ENCODE measurements at places on chromosomes 3 and 15.

DNA sequence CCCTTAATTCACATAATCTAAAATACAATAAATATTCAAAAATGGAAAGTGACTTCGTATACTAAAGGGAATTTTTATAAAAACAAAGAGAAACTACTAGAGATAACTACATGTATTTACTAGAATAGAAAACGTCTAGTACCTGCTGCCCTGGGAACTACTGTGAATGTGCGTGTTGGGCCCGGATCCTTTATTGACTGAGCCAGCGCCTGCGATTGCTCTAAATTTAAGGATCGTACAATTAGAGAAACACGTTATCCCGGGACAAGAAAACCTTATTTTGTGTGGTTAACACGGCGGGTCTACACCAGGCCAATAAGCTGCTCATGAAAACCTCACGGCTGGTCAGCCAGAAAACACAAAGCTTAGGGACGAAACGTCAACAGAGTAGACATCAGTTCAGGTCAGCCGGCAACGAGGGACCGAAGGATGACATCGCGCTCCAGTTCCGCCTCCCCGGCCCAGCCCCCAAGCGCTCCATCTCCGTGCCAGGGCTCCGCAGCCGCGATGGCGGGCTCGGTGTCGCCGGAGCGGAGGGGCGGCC is 555 bp downstream of the TM2D3 start:
- no peaks in the 10 kb centered on the region for H3K27me3 ChIP-seq
- H3K36me3 ChIP-seq: peaks cover 37% of the 10 kb centered on the region
- peak overlapping the region; percentile 100 for H3K27ac ChIP-seq
- H3K4me3 ChIP-seq: peak overlapping the region; percentile 98
- DNase-seq: no peak

- no peak for DNase-seq
- H3K4me3 ChIP-seq: no peak overlapping the region
- no peaks in the 10 kb centered on the region for H3K4me1 ChIP-seq
- H3K36me3 ChIP-seq: peaks cover 11% of the 10 kb centered on the region
These were observed 295.4 kb downstream of the SLC9A9 start for GRCh38 chr3:143552851-143553250.

DNA sequence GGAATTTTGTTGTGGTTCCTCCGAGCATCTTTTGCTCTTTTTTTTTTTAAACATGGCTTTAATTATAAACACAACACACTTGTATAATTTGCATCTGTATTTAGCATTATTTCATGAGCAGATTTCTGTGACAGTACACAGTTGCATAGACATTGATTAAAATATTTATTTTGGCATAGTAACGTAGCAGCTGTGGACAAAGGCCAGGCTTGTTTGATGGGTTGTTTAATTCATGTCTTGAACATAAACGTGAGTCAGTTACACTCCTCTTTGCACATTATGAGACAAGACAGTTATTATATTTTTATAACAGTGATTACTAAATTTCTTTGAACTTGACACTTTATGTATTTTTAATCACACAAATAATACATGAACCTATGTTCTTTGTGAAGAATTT is 182.5 kb downstream of the CACNA2D3 start:
- H3K4me1 ChIP-seq: no peaks in the 10 kb centered on the region
- H3K27ac ChIP-seq: no peak overlapping the region
- no peak overlapping the region for H3K4me3 ChIP-seq
- DNase-seq: no peak

DNA sequence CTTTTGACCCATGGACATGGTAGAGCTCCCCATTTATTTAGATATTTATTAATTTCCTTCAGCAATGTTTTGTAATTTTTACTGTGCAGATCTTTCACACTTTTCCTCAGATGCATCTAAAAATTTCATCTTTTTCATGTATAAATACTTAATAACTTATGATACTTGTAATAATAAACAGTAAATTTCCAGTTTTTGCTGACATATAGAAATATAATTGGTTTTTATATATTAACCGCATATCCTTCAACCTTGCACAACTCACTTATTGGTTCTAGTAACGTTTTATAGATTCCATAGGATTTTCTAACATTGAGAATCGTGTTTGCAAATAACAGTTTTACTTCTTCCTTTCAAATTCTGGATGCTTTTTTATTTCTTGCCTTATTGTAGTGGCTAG is 3.5 kb upstream of the ZNF621 start:
- H3K27me3 ChIP-seq: no peaks in the 10 kb centered on the region
- peaks cover 7% of the 10 kb centered on the region for H3K36me3 ChIP-seq
- no peak for DNase-seq
- H3K4me3 ChIP-seq: no peak overlapping the region

DNA sequence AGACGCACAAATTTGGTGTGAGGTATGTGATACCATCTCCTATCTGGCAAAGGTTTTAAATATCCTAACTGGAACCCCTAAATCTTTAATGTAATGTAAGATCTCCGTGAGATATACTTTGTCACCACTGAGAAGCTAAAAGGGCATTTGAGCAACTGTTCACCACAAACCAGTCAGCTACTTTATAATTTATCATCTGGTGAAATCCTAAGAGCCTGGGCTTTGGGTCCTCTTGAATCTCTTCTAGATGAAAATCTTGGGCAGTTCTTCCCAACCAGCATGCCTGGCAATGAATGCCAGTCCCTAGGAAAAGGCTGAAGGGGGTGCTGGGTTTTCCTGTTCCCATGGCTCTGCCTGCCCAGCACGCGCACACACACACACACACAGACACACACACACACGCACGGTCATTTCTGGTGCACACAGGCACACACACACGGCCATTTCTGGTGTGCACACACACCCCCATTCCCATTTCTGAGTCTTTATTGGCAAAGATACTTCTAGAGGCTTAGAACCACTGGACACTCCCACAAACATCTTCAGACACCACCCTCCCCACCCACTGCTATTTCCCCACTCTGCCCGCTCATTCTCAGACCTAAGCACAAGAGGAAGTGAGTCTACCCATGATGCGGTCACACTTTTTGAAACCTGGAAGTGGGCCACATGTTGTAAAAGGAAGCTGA is 72.6 kb downstream of the MYO1E start:
- no peaks in the 10 kb centered on the region for H3K36me3 ChIP-seq
- peaks cover 53% of the 10 kb centered on the region for H3K4me1 ChIP-seq
- H3K27me3 ChIP-seq: no peaks in the 10 kb centered on the region
- DNase-seq: peak; percentile 81

GRCh38 chr15:49236869-49237268 is 66.8 kb downstream of the GALK2 start:
- no peak overlapping the region for H3K27ac ChIP-seq
- H3K4me3 ChIP-seq: no peak overlapping the region
- H3K27me3 ChIP-seq: no peaks in the 10 kb centered on the region
- no peak for DNase-seq
- no peaks in the 10 kb centered on the region for H3K36me3 ChIP-seq

GRCh38 chr15:69825941-69826818 is 271.5 kb downstream of the TLE3 start:
- no peaks in the 10 kb centered on the region for H3K4me1 ChIP-seq
- H3K27ac ChIP-seq: no peak overlapping the region
- H3K4me3 ChIP-seq: no peak overlapping the region
- H3K27me3 ChIP-seq: no peaks in the 10 kb centered on the region

DNA sequence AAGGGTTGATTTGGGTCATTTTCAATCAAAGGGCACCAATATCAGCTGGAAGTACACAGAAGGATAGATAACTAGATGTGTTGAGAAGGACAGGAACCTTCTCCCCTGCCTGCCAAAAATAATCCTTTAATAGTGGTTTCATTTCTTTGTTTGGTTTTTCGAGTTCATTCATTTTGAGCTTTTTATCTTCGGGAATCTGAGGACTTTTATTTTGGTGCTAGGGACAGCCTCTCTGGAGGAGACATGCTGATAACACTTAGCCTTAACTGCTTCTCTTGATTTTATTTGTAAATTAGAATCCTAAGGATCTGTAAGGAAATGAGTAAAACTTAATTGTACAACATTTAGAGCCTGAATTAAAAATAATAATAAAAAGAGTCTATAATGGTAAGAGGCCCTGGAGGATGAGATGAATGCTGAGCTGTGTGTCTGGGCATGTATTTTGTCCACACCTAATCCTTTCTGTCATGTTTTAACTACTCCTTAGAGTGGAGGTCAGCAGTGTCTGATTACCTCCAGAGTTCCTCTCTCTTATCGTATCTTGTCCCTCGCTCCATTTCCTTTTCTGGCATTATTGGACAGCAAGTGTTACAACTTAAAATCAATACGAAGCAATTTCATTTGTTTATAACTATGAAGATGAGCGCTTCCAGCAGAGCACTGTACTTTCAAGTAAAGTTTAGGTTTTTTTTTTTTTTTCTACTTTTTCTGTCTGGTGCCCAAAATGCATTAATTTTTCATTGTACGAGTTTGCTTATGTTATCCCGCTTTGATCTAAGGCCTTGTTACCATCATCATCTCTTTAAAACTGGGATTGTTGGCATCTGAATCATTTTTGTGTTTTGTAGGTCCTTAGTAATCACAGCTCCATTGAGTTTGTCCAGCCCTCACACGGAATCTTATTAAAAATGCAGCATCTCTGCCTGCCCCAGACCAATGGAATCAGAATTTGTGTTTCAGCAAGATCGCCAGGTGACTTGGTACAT is 22.8 kb downstream of the PTPRG start:
- H3K27me3 ChIP-seq: no peaks in the 10 kb centered on the region
- H3K4me1 ChIP-seq: peaks cover 18% of the 10 kb centered on the region
- DNase-seq: no peak
- no peak overlapping the region for H3K4me3 ChIP-seq
- no peak overlapping the region for H3K27ac ChIP-seq

GRCh38 chr3:132593947-132594323 is 3.1 kb upstream of the ACKR4 start:
- DNase-seq: no peak
- H3K4me1 ChIP-seq: peaks cover 21% of the 10 kb centered on the region
- peak overlapping the region; percentile 39 for H3K27ac ChIP-seq
- H3K36me3 ChIP-seq: no peaks in the 10 kb centered on the region
- no peak overlapping the region for H3K4me3 ChIP-seq

- H3K4me3 ChIP-seq: no peak overlapping the region
- H3K4me1 ChIP-seq: no peaks in the 10 kb centered on the region
- no peaks in the 10 kb centered on the region for H3K36me3 ChIP-seq
- no peak overlapping the region for H3K27ac ChIP-seq
These were observed 221.8 kb downstream of the CBLB start for GRCh38 chr3:105647047-105647446.

DNA sequence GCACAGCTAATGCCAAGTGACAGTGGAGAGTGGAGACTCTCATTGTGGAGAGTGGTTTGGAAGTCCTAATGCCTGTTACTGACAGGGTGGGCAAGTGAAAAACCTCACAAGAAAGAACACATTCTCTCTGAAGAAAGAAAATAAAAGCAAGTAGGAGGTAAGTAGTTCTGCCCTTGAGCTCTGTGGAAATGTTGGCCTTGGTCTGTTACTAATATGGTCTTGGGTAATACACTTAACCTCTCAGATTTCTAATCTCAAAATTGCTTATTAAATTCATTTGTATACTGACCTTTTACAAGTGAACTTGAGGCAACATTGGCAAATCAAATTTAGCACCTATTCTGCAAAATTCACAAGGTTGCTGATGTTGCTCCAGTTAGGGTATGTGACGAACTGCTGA is 291.6 kb upstream of the CBLB start:
- DNase-seq: no peak
- H3K27ac ChIP-seq: no peak overlapping the region
- no peaks in the 10 kb centered on the region for H3K4me1 ChIP-seq
- no peak overlapping the region for H3K4me3 ChIP-seq
- H3K27me3 ChIP-seq: no peaks in the 10 kb centered on the region

- no peak overlapping the region for H3K27ac ChIP-seq
- H3K36me3 ChIP-seq: no peaks in the 10 kb centered on the region
- no peaks in the 10 kb centered on the region for H3K4me1 ChIP-seq
- no peak for DNase-seq
- no peak overlapping the region for H3K4me3 ChIP-seq
These were observed 14.9 kb upstream of the LEKR1 start for GRCh38 chr3:156811089-156811862.

- no peak overlapping the region for H3K4me3 ChIP-seq
- H3K36me3 ChIP-seq: no peaks in the 10 kb centered on the region
- no peak overlapping the region for H3K27ac ChIP-seq
- no peaks in the 10 kb centered on the region for H3K27me3 ChIP-seq
- H3K4me1 ChIP-seq: no peaks in the 10 kb centered on the region
These were observed 98.0 kb upstream of the RORA start for GRCh38 chr15:61327019-61327631.

GRCh38 chr3:187896646-187897045 is 151.4 kb upstream of the BCL6 start:
- no peaks in the 10 kb centered on the region for H3K27me3 ChIP-seq
- no peak overlapping the region for H3K27ac ChIP-seq
- H3K36me3 ChIP-seq: no peaks in the 10 kb centered on the region
- H3K4me1 ChIP-seq: no peaks in the 10 kb centered on the region
- no peak overlapping the region for H3K4me3 ChIP-seq
- DNase-seq: no peak

GRCh38 chr15:80918196-80918783 is 71.3 kb downstream of the MESD start:
- no peak overlapping the region for H3K4me3 ChIP-seq
- H3K4me1 ChIP-seq: no peaks in the 10 kb centered on the region
- no peak for DNase-seq
- no peak overlapping the region for H3K27ac ChIP-seq

GRCh38 chr15:99651023-99651807 is 82.0 kb downstream of the LYSMD4 start:
- H3K4me3 ChIP-seq: no peak overlapping the region
- no peak overlapping the region for H3K27ac ChIP-seq
- no peaks in the 10 kb centered on the region for H3K36me3 ChIP-seq
- H3K4me1 ChIP-seq: peaks cover 3% of the 10 kb centered on the region

- H3K4me3 ChIP-seq: no peak overlapping the region
- H3K27me3 ChIP-seq: peaks cover 12% of the 10 kb centered on the region
- no peaks in the 10 kb centered on the region for H3K36me3 ChIP-seq
- peaks cover 4% of the 10 kb centered on the region for H3K4me1 ChIP-seq
These were observed 1.7 kb downstream of the BNC1 start for GRCh38 chr15:83282776-83283137.

DNA sequence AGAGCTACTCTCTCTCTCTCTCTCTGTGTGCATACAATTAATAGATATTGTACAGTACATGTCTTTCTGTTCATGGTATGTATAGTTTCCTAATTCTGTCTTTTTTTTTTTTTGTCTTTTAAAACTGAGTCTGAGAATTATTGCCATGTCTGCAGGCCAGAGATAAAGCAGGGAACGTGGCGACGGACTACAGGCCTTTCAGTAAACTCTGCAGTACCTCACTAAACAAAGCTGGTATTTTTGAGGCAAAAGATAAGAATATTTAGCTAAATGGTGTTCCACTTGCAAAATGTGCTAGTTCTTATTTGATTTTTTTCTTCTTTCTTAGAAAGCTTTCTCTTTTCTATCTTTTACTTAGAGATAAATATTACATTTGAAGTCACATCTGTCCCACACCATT is 44.0 kb upstream of the EHHADH start:
- no peak overlapping the region for H3K27ac ChIP-seq
- no peaks in the 10 kb centered on the region for H3K4me1 ChIP-seq
- peaks cover 5% of the 10 kb centered on the region for H3K36me3 ChIP-seq
- H3K4me3 ChIP-seq: no peak overlapping the region
- no peaks in the 10 kb centered on the region for H3K27me3 ChIP-seq
- no peak for DNase-seq
